ENCODE measurements at places on chromosomes 16 and 17.

- no peak for DNase-seq
These were observed 370.3 kb downstream of the SOX9 start for GRCh38 chr17:72491102-72491501.

DNA sequence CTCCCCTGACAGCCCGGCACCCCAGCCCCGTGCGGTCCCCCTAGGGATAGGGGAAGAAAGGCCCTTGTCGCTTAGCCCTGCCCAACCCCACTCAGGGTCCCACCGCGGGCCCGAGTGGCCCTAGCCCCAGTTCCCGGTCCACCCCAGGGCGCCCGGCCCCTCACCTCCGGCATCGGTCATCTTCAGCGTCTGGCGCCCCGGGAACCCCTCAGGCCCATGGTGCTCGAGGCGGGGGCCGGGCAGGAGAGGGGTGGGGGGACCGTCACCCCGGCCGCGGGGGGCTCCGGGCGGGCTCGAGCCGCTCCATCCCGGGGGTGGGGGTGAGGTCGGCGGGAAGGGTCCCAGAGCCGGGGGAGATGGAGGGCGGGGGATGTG, 620 bp downstream of the SAMD14 start:
- DNase-seq: no peak

- DNase-seq: no peak
These were observed 1.7 kb upstream of the AKTIP start for GRCh38 chr16:53504665-53505064.

GRCh38 chr17:57422574-57423164, 166.3 kb downstream of the MSI2 start:
- no peak for DNase-seq

DNA sequence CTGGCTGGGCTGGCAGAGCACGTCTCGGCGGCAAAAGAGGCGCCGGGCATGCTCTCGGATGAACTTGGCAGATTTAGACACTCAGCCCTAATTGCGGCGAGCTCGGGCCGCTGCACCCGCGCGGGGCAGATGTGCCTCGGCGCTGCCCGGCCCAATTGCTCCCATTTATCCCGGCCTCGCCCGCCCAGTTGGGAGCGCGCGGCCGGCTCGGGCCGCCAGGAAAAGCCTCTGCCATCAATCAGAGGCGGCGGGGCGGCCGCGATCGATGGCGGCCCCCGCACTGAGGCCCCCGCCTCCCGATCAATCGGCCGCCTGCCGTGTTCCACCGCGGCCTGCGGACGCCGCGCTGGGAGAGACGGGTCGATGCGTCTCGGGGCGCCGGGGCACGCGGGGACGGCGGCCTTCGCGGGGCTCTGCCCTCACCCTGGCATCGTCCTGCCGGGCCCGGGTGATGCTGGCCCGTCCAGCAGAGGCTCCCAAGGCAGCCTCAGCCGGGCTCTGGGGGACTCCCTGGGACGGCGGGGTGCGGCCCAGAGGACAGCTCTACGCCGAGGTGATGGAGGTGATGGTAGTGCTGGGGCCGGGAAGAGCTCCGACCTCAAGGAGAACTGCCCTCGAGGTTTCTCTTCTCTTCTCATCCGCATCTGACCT, 200.9 kb upstream of the N4BP1 start:
- DNase-seq: no peak

DNA sequence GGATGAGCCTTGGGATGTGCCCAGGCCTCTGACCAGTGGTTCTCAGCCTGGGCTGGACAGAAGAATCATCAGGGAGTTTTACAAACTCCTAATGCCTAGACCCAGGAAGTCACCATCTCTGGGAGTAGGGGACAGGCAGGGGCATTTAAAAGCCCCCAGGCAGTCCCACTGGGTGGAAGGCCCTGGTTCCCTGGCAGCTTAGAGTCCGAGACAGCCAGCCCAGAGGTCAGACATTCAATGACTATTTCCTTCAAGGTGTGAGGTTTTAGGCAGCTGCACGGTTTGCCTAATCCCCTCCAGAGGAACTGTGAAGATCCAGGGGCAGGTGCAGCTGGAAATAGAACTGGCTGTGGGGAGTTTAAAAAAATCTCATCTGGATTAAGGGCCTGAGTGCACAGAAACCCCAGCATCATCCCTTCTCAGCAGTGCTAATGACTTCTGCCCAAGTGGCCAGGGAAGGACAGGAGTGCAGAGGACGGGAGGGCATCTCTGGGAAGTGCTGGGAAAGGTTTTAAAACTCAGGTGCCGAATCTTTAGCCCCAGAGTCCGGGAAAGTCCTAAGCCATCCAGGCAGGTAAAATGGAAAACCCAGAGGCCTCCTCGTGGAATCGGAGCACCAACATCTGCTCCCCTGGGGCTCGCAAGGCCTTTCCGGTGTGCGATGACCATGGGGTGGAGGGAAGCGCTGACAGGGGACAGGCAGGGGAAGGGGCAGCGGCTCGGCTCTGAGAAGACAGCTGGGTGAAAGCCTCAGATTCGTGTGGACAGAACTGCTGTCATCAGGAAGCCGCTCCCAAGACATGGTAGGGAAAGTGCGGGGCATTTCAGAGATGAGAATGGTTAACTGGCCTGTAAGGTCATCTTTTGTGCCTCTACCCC, 1.5 kb upstream of the LGALS3BP start:
- no peak for DNase-seq

- DNase-seq: no peak
These were observed 39.2 kb downstream of the KSR1 start for GRCh38 chr17:27495460-27495859.

GRCh38 chr17:57158795-57159194, 73.7 kb downstream of the AKAP1 start:
- DNase-seq: no peak

GRCh38 chr17:18262111-18262510, 1.6 kb downstream of the MIEF2 start:
- no peak for DNase-seq

- DNase-seq: peak; percentile 34
These were observed 35.6 kb downstream of the RPA1 start for GRCh38 chr17:1865252-1866037.

DNA sequence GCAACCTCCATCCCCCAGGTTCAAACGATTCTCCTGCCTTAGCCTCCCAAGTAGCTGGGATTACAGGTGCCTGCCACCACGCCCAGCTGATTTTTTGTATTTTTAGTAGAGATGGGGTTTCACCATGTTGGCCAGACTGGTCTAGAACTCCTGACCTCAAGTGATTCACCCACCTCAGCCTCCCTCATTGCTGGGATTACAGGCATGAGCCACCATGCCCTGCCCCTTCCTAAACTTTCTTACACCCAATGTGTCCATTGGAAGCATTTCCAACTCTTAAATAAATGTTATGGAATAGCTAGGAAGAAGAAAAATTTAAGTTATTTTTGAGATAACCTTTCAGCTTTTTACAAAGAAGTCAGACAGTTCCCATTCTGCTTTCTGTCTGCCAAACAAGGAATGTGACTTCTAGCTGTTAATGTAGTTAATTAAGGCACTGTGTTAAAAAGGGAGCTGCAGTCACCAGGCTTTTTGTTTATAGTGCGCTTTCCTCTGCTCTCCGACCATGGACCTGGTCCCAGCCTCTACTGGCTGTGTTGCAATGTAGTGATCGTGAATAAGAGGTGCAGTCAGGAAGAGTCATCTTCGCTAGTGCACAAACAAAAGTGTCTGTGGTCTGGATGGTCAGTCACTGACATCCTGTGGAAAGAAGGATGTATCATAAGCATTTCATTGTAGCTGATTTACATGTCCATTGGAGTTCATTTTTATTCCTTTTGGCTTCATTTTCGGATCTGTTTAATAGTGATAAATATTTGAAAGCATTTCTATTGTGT, 39.7 kb downstream of the USP10 start:
- no peak for DNase-seq

- no peak for DNase-seq
These were observed 40.2 kb upstream of the PLCG2 start for GRCh38 chr16:81738783-81739496.

GRCh38 chr17:45160447-45161287, 1.0 kb upstream of the HEXIM2 start:
- DNase-seq: peak; percentile 37

GRCh38 chr17:17364338-17364667, 61.1 kb downstream of the NT5M start:
- no peak for DNase-seq

- DNase-seq: no peak
These were observed 5.9 kb downstream of the SCARF1 start for GRCh38 chr17:1639549-1640180.

DNA sequence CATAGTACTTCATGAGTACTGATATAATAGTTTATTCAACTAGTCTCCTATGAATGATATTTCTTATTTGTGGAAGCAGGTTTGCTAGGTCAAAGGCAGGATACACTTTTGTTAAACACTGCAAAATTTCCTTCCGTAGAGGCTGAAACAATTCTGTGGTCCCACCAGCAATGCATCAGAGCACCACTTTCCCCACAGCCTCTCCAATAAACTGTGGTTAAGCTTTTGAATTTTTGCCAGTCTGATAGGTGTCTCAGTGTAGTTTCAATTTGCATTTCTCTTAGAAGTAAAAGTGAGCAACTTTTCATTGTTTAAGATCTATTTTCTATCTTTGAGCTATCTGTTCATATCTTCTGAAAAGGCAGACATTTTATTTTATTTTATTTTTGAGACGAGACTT, 36.4 kb upstream of the CORO6 start:
- DNase-seq: no peak

GRCh38 chr16:11329071-11329491, 16.2 kb upstream of the RMI2 start:
- DNase-seq: no peak

GRCh38 chr17:72534265-72534664, 413.4 kb downstream of the SOX9 start:
- DNase-seq: no peak

- DNase-seq: no peak
These were observed 91.2 kb downstream of the IRX5 start for GRCh38 chr16:55021595-55022475.

DNA sequence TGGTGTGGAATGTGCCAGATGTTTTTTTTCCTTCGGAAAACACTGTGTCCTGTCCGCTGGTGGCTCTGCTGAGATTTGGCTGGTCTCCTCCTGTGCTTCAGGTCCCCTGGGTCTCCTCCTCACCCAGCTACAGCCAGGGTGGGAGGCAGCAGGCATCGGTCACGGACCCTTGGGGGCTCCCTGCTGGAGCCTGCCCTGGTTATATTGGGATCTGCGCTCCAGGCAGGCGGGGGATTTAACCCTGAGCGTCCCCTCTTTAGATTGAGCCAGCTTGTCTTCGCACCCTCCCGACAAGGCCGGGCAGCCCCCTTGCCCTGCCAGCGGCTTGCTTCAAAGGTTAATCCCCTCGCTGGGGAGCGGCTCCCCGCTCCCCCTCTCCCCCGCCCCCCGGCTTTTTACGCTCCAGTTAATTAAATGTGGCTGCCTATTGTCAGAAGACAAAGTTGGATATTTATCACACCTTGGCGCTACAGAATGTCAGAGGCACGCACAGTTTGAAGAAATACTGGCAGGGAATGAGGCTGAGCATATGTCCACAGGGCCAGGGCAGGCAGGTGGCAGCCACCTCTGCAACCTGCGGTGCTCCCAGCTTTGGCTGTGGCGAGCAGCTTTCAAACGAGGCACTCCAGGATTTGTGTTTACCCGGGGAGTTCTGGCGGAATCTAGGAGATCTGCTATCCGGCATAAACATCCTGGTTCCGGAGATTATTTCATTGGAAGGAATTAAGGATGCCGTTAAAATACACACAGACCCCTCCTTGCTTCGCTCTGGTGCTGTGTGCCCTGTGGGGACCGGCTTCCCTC, 38.2 kb upstream of the GSE1 start:
- DNase-seq: no peak

DNA sequence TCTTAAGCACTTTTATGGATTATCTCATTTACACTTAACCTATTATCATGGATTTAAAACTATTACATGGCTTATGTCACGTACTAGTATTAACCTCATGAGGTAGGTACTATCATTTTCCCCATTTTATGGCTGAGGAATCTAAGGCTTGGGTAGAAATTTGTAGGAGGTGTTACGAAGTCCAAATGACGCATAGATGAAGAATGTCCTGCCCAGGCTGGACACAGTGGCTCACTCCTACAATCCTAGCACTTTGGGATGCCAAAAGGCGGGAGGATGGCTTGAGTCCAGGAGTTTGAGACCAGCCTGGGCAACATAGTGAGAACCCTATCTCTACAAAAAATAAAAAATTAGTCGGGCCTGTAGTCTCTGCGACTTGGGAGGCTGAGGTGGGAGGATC, 4.8 kb upstream of the C1QL1 start:
- no peak for DNase-seq

- DNase-seq: peak; percentile 68
These were observed 107.8 kb downstream of the CLEC16A start for GRCh38 chr16:11051879-11052808.

DNA sequence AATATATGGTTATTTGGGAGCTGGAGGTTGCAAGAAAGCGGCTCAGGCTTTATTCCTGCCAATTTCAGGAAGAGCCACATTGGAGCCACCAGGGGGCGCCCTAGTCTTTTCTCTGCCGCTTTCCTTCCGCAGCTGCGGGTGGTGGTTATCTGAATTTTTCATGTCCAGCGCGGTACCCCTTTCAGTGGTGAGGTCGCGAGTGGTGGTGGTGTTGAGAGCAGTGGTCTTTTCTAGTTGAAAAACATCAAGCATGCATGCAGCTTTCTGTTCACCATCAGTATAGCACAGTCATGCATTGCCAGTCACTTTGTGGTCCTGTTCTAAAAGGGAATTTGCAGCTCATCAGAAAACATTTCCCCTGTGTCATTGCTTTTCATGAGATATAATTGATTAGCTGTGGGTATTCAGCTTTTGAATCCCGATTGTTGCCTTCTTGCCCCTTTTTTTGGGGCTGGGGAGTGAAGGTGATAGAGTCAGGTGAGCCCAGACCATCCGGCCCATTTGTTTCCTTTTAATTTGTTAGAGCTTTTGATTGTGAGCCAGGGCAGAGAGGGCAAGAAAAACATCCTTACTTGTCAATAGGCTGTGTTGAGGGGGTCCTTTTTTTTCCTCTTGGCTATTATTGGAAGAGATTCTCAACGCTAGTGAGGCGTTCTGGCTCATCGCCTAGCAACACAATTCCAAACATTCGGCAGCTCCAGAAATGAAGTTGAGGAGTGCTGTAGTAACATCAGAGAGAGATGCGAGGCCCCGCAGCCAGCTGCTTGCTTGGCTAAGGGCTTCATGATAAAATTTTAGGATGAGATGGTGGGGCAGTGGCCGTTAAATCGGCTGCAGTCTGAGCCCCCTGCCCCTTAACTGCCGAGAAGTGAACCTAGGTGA, 119.0 kb downstream of the SNX29 start:
- DNase-seq: peak; percentile 69

DNA sequence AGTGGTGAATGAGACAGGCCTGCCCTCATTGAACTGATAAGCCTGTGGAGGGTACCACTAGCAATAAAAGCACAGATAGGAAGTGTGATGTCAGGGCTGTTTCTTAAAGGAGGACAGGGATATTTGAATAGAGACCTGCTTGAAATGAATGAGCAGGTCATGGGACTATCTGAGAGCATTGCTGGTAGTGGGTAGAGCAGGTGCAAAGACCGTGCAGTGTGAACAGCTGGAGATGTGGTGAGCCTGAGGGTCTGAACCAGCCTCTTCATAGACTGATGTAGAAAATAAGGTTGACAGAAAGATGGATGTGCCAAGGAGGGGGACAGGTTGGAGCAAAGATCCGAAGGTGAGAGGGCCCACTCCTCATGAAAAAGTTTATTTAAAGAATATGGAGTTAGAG, 2.4 kb downstream of the NUP93 start:
- no peak for DNase-seq

Measured in stimulated activated CD4-positive, alpha-beta T cell treated with anti-CD3 and anti-CD28 coated beads, Interleukin-4, amount 100 ng/mL, for 48 hours (primary cell).